ENCODE measurements at places on chromosomes 2 and 18.

- no peak for DNase-seq
Measured at GRCh38 chr2:65298089-65298488, 70.5 kb downstream of the ACTR2 start.

DNA sequence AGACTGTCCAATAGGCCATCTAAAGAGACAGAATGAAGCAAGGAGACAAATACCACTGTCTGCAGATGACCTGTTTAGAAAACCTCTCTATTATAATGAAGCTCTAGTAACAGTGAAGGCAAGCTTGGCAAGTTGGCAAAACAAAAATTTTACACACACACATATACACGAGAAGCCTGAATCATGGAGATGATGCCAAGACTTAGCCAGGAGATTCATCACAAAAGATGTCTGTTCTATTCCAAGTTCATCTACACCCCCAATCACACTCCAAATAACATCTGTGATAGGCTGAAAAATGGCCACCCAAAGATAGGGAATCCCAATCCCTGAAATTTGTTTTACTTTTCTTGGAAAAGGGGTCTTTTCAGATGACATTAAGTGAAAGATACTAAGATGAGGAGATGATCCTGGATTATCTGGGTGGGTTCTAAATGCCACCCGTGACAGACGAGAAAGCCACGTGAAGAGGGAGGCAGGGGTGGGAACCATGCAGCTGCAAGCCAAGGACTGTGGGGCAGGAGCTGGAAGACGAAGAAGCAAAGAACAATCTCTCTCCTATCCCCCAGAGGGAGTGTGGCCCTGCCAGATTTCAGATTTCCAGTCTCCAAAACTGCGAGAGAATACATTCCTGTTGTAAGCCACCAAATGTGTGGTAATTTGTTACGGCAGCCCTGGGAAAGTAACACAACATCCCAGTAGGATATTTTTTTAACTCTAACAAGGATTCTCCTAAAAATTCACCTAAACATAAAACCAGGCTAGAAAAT, 20.0 kb downstream of the HDLBP start:
- no peak for DNase-seq

GRCh38 chr2:52537588-52537987, 1230.0 kb upstream of the CHAC2 start:
- no peak for DNase-seq

DNA sequence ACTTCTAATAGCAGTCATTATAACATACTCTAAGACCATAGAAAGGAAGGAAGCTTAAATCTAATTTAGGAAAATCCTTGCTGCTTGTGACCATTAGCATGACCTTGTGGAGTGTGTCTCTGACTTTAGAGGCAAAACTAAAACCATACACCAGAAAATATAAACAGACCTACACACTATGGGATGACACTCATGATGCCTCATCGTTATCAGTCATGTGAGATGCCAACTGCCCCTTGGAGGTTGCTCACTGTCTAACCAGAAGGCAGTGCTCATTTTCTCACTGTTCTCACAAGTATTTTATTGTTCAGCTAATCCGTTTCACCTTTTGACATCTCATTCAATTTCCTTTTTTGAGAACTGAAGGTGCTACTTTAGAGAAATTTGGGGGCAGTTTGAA, 376.9 kb downstream of the RND3 start:
- no peak for DNase-seq

- DNase-seq: no peak
Measured at GRCh38 chr2:231378026-231378722, 17.3 kb upstream of the B3GNT7 start.

DNA sequence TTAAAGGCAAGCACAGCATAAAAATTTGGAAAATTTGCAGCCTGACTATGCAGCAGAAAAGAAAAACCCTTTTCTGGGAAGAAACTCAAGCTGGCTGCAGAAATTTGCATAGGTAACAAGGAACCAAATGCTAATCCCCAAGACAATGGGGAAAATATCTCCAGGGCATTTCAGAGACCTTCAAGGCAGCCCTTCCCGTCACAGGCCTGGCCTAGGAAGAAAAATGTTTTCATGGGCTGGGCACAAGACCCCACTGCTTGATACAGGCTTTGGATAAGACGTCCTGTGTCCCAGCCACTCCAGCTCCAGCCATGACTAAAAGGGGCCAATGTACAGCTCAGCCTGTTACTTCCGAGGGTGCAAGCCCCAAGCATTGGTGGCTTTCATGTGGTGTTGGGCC, 717.6 kb downstream of the TDRD15 start:
- no peak for DNase-seq

- no peak for DNase-seq
Measured at GRCh38 chr18:5893956-5894610, 1.2 kb downstream of the TMEM200C start.

DNA sequence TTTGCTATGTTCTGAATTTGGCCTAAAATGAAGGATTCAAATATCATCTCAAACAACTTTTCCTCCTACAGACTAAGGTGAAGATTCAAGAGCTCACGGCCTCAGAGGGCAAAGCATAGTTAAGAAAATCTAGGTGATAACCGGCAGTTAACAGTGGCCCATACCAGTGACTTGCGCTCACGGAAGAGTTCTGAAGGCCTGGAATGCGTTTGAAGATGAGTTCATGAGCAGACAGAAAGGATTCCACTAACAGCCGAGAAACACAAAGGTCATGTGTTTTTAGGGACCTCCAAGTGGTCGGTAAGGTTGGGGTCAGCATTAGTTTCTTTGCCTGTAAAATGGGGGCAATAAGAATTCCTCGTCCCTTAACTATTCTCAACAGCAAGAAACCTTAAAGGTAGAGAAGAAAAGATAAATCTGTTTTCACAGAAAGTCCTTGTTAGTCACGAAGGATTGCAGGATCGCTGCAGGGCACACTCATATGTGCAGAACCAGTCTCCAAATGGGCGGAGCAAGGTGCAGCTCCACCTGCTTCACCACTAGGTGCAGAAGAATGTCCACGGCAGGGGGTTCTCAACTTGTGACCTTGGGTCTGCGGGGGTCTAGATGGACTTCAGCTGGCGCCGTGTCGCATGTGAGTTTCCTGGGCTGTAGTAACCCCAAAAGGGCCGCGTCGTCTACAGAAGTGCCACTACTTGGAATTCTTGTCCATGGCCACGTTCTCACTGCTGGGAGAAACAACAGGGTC, 708 bp upstream of the RPIA start:
- no peak for DNase-seq

- DNase-seq: no peak
Measured at GRCh38 chr2:18625563-18625962, 36.2 kb upstream of the NT5C1B start.

DNA sequence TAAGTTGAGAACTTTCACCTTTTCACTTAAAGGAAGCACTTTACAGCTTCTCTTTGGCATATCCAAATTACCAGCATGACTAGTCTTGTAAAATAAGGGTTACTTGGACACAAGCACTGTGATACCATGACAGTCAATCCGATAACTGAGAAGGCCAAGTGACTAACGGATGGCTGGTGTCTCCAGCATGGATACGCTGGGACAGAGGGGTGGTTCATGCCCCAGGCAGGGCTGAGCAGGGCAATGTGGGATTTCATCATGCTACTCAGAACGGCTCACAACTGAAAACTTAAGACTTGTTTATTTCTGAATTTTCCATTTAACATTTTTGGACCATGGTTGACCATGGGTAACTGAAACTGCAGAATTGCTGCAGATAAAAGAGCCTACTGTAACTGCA, 43.1 kb upstream of the GPR155 start:
- no peak for DNase-seq

DNA sequence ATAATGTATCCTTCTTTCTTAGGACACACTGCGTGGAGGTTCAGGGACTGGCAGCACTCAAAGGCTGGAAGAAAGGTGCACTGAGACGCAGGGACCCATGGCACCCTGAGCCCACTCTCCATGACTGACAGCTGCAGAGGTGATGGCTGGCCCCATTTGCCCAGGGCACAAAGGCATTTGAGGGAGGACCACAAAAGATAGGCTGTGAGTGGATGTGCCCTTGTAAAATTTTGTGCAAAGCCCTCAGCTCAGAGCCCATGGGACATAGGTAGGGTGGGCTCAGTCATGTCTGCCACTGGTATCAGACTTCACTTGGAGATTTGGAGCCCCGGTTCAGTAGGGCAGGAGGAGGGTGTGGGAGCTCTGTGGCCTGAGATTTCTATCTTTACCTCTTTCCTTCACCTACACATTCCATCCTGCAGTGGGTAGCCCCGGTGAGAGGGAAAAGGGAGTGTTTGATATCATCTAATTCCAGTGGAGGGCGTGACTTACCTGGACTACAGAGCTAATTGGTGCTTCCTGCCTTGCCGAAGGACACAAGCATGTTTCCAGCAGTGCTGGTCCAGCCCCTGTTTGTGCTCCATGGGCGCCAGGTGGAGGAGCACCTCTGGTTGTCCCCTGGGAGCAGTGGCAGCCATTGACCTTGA, 312.2 kb downstream of the EN1 start:
- DNase-seq: no peak

- DNase-seq: no peak
Measured at GRCh38 chr2:84386336-84387040, 72.6 kb downstream of the SUCLG1 start.

DNA sequence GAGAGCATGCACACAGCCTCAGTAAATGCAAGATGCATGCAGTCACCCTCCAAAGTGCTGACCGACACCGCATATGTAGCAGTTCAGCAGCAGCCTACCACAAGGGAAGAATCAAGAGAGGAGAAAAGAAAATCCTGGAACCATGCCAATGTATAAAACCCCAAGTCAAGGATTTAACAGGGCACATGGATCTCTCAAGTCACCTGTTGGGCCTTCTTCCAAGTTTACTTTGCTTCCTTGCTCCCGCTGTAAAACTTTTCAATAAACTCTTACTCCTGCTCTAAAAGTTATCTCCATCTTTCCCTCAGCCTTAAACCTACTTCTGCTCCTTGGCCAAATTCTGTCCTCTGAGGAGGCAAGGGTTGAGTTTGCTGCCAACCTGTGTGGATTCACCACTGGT, 147.8 kb upstream of the MAP2 start:
- DNase-seq: no peak

GRCh38 chr2:41167014-41167413, 715.1 kb upstream of the SLC8A1 start:
- DNase-seq: no peak

DNA sequence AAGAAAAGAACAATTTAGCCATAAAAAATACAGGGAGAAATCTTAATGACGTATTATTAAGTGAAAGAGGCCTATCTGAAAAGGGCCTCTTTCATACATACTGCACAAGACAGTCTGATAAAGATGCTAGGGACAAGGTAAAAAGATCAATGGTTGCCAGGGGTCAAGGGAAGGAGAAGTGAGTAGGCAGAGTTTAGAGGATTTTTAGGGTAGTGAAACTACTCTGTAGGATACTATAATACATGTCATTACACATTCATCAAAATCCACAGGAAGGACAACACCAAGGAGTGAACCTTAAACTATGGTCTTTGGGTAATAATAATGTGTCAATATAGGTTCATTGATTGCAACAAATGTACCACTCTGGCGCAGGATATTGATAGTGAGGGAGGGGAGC, 289.3 kb downstream of the FSIP2 start:
- no peak for DNase-seq

- DNase-seq: no peak
Measured at GRCh38 chr18:64639536-64639935, 490.6 kb upstream of the LINC00305 start.

DNA sequence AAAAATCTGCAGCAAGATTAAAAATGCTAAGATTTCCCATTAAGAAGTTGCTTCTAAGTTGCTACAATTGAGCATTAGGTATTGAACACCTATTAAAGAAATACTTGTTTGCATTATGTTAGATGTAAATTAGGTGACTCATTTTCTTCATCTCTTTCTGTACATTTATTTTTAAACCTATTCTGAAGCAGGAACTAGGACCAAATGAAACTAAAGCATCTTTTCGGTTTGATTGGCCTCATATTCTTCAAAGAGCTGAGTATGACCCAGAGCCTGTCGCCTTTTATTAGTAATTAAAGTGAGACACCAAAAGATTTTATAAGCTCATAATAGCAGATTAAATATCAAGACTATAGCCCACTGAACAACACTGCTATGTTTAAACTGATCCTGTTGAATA, 83.4 kb upstream of the ZEB2 start:
- no peak for DNase-seq

GRCh38 chr2:37550190-37550589, 121.3 kb downstream of the CDC42EP3 start:
- no peak for DNase-seq

DNA sequence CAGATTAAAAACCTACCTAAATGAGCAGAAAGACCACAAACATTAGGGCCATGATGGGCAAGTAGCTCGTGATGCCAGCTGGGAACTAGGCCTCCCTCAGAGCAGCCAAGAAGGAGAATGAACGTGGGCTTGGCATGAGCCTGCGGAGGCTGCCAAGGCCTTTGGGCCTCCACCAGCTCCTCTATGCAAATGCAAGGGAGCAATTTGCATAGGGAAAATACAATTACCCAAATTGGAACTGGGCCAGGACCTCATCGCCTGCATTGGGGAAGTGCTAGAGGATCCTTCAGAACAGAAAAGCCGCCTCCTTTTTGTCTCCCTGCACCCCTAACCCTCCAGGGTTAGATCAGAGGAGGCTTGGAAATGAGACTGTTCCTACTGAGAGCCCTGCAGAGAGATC, 326.4 kb downstream of the SMAD2 start:
- DNase-seq: no peak

DNA sequence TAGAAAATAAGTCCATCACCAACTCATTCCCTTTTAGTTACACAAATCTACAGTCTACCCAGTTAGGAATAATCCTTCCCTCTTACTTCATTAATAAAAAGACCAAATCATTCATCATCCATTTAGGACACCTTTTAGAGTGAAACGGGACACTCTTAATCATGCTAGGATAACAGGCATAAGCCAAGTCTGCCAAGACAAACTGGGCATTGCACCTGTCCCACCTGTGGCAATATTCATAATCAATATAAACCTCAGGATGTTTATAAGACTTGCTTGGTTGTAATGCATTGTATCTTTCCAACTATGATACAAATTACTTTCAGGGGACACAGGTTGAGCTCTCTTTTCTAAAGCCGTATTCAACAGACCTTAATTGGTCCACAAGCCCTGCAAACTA, 82.7 kb upstream of the SH3BP4 start:
- no peak for DNase-seq

DNA sequence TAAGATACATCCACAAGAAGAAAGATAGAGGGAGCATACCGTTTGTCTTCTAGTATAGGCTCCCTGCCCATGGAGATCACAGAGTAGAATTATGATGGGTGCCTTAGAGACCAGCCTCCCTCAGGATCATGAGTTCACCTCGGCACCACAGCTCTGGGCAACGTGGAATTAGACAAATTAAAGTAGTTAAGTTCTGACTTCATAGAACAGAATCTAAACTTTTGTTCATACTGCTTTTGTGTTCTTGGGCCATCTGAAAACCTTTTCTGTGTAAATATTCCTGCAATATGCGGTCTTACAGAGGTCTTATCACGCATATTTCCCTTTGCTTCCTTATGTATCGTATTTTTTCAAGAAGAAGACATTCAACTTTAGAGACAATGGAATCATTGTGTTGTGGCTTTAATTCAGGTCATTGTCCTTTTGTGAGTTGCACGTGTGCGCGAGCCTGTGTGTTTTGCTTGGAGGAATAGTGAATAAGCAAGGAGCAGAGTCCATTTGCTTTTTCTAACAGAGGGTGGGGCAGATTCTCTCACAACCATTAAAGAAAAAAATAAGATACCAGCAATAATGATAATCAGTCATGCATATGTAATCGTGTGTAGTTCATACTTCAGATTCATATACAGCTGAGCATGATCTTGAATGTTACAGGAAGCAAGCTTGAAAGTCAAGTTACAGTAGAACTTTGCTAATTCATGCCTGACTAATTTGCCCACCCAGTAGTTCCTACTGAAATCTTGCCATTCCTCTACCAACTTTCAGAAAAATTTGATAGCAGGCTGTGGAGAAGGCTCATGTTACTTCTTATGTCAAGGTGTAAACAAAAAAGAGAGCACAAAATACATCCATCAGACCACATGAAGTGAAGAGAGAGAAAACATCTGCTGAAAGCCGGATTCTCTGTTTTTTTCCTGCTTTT, 243.6 kb downstream of the NEDD4L start:
- DNase-seq: no peak

Measured in amygdala (tissue), 56 donors.